Type B pancreatic cell (in vitro differentiated cells): ENCODE measurements at places on chromosomes 13 and 19.

DNA sequence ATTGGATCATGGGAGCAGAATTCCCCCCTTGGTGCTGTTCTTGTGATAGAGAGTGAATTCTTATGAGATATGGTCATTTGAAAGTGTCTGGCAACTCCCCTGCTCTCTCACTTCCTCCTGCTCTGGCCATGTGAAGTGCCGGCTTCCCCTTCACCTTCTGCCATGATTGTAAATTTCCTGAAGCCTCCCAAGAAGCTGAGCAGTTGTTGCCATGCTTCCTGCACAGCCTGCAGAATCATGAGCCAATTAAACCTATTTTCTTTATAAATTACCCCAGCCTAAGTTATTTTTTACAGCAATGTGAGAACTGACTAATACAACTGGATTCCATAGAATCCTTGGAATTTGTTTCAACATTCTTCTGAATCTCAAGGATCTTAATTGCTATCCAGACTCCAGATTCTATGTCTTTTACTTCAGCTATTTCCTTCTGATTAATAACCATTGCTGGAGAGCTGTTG lies 328.1 kb downstream of the SLITRK5 start:
- no peaks in the 10 kb centered on the region for H3K27me3 ChIP-seq
- no peaks in the 10 kb centered on the region for H3K36me3 ChIP-seq
- no peak for DNase-seq
- H3K4me1 ChIP-seq: peaks cover 6% of the 10 kb centered on the region
- no peak overlapping the region for H3K27ac ChIP-seq
- H3K4me3 ChIP-seq: no peak overlapping the region

- H3K27me3 ChIP-seq: peaks cover 9% of the 10 kb centered on the region
- H3K4me1 ChIP-seq: no peaks in the 10 kb centered on the region
- no peaks in the 10 kb centered on the region for H3K36me3 ChIP-seq
- H3K4me3 ChIP-seq: no peak overlapping the region
- H3K27ac ChIP-seq: no peak overlapping the region
Observed at GRCh38 chr19:49374665-49375434, 11.2 kb downstream of the DKKL1 start.

DNA sequence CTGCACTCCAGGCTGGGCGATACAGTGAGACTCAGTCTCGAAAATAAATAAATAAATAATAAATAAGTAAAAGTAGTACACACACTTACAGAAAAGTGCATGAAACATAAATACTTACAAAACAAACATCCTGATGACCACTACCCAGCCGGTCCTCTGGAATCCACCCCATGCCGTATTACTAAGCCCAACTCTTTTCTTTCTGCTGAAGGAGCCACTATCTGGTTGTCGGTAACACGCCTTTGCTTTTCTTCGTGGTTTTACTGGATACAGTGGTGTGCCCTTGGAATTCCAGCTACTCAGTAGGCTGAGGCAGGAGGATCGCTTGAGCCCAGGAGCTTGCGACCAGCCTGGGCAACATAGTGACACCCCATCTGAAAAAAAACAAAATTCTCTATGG lies 39.4 kb downstream of the CELF5 start:
- H3K27me3 ChIP-seq: peaks cover 22% of the 10 kb centered on the region
- H3K36me3 ChIP-seq: no peaks in the 10 kb centered on the region
- no peaks in the 10 kb centered on the region for H3K4me1 ChIP-seq
- no peak for DNase-seq
- no peak overlapping the region for H3K4me3 ChIP-seq
- H3K27ac ChIP-seq: no peak overlapping the region

DNA sequence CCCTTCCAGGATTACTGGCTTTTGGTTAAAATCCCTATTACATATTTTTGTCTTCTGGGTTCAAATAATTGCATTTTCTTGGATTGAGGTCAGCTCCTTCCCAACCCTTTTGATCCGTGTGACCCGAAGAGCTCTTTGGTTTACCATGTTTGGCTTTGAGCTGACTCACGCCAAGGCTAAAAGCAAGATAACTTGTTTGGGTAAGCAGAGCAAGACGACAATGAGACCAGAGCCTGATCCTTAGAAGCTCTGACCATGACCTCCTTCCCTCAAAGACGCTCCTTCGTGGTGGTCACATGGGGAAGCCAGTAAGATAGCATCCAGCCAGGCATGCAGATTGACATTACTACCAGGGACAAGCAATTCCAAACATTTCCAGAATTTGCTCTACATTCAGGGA lies 153.8 kb downstream of the DCT start:
- no peaks in the 10 kb centered on the region for H3K27me3 ChIP-seq
- H3K4me3 ChIP-seq: no peak overlapping the region
- peaks cover 28% of the 10 kb centered on the region for H3K4me1 ChIP-seq
- peaks cover 4% of the 10 kb centered on the region for H3K36me3 ChIP-seq

- H3K27me3 ChIP-seq: peaks cover 3% of the 10 kb centered on the region
- no peak overlapping the region for H3K4me3 ChIP-seq
- H3K27ac ChIP-seq: no peak overlapping the region
Observed at GRCh38 chr13:36282821-36283432, 14.7 kb downstream of the CCDC169 start.

DNA sequence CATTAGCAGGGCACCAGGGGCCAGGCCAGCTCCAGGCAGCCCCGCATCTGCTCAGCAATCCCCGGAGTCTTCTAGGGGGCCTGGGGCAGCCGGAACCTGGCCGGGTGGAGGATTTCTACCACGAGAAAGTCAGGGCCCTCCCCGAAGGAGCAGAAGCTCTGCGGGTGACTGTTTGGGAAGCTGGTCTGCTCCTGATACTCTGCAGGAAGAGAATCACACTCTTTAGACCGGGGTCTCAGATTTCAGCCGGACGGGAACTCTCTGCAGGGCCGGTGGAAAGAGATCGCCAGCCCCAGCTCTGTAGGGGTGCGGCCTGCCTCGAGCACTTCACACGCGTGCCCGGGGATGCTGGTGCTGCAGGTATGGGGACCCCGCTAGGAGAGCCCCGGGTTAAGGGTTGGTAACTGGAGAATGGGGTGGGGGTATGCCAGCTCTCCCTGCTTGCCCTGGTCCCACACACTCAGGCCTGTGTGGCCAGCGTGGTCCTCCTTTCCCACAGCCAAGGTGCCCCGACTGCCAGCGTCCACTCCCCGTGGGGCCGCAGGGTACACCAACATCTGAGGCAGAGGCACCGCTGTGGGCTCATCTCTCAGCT lies 20.1 kb downstream of the RASA3 start:
- H3K27ac ChIP-seq: no peak overlapping the region
- peaks cover 48% of the 10 kb centered on the region for H3K4me1 ChIP-seq
- DNase-seq: no peak
- H3K4me3 ChIP-seq: no peak overlapping the region
- H3K36me3 ChIP-seq: peaks cover 4% of the 10 kb centered on the region
- H3K27me3 ChIP-seq: peaks cover 3% of the 10 kb centered on the region

DNA sequence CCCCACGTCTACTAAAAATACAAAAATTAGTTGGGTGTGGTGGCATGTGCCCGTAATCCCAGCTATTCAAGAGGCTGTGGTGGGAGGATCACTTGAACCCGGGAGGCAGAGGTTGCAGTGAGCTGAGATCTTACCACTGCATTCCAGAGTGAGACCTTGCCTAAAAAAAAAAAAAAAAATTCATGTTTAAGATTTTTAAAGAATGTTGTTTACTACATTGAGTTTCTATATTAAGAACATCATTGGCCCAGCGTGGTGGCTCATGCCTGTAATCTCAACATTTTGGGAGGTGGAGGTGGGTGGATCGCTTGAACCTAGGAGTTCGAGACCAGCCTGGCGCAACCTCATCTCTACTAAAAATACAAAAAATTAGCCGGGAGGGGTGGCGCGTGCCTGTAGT lies 31.9 kb upstream of the FLT1 start:
- no peak overlapping the region for H3K27ac ChIP-seq
- peaks cover 37% of the 10 kb centered on the region for H3K27me3 ChIP-seq
- DNase-seq: no peak
- H3K4me1 ChIP-seq: no peaks in the 10 kb centered on the region
- no peaks in the 10 kb centered on the region for H3K36me3 ChIP-seq

- no peaks in the 10 kb centered on the region for H3K36me3 ChIP-seq
- peaks cover 3% of the 10 kb centered on the region for H3K4me1 ChIP-seq
- H3K27ac ChIP-seq: peak overlapping the region; percentile 58
- H3K4me3 ChIP-seq: no peak overlapping the region
Observed at GRCh38 chr13:44379885-44380284, 6.3 kb downstream of the SERP2 start.

GRCh38 chr13:52009946-52010345 lies 1.3 kb downstream of the ATP7B start:
- H3K27me3 ChIP-seq: peaks cover 16% of the 10 kb centered on the region
- peak overlapping the region; percentile 100 for H3K4me3 ChIP-seq
- peaks cover 13% of the 10 kb centered on the region for H3K4me1 ChIP-seq
- no peak for DNase-seq
- peak overlapping the region; percentile 65 for H3K27ac ChIP-seq

DNA sequence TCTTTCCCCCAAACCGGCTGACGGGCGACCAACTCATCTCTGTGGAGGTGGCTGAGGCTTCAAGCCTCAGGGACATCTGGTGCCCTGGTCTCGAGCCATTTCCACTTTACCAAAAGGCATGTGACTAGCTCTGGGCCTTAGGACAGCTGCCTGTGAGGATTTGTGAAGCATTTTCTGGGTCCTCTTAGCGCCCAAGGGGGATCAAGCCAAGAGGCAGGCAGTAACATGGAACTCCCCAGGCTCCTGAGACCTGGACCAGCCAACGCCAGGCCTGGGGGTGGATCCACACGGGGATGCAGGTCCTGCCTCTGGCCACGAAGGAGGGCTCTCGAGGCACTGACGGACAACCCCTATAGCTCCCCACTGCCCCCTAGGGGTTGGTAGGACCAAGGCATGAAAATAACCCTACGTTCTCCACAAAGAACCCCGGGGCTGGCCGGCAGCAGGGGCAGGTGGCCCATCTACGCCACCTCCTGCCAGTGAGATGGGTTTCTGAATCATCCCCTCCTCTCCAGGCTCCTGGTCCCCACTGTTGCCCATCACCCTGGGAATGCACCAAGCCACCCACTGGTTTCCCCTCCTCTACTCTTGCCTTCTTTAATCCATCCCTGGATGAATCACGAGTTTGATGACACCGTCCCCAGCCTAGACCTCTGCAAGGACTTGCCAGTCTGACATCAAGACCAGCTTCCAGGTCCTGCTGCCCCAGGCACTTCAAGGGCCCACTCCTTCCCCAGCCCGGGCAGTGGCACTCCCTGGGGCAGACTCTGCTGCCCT lies 7.0 kb upstream of the MYDGF start:
- no peaks in the 10 kb centered on the region for H3K27me3 ChIP-seq
- no peak overlapping the region for H3K27ac ChIP-seq
- H3K36me3 ChIP-seq: peaks cover 4% of the 10 kb centered on the region
- no peak for DNase-seq
- H3K4me1 ChIP-seq: no peaks in the 10 kb centered on the region
- no peak overlapping the region for H3K4me3 ChIP-seq

DNA sequence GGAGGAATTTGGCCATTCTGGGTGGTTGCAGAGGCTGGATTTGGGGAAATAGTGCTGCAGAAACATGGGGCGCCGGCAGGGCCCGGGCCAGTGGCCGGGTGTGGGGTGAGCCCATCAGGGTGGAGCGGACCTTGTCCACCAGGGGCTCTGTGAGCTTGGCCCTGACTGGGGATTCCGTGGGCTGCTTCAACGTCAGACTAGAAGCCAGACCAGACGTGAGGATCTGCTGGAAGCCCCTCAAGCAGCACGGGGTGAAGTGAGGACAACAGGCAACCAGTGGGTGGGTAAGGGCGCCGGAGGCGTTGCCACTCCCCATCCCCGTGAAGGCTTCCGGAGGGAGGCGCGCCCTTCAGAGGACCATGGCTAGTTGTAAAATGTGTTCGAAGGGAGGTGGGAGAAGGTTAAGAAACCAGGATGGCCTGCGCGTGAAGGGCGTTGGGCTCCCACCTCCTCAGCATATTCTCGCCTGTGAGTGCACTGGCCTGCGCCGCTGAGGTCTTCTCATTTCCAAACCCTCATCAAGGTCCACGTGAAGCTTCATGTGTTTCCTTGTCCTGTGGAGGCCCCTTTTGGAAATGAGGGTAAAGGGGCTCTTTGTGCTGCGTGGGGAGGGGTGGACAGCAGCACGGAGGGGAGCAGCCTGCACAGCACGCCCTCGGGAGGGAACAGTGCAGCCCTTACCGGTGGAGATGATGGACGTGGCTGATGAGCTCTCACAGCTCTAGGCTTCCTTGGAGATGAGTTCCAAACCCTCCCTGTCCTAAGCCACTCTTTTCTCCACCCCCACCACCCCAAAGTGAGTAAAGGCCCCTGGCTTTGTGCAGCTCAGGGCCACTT lies 8.3 kb downstream of the TEX29 start:
- DNase-seq: peak; percentile 59
- no peaks in the 10 kb centered on the region for H3K27me3 ChIP-seq
- H3K27ac ChIP-seq: no peak overlapping the region
- no peaks in the 10 kb centered on the region for H3K4me1 ChIP-seq
- H3K36me3 ChIP-seq: no peaks in the 10 kb centered on the region

- peak overlapping the region; percentile 81 for H3K27ac ChIP-seq
- H3K4me3 ChIP-seq: no peak overlapping the region
- DNase-seq: no peak
- H3K27me3 ChIP-seq: peaks cover 2% of the 10 kb centered on the region
- H3K4me1 ChIP-seq: peaks cover 17% of the 10 kb centered on the region
Observed at GRCh38 chr13:43551897-43552456, 234.8 kb downstream of the ENOX1 start.

GRCh38 chr19:7729831-7730285 lies 2.1 kb downstream of the CLEC4G start:
- no peak for DNase-seq
- H3K36me3 ChIP-seq: no peaks in the 10 kb centered on the region
- H3K27me3 ChIP-seq: peaks cover 71% of the 10 kb centered on the region

DNA sequence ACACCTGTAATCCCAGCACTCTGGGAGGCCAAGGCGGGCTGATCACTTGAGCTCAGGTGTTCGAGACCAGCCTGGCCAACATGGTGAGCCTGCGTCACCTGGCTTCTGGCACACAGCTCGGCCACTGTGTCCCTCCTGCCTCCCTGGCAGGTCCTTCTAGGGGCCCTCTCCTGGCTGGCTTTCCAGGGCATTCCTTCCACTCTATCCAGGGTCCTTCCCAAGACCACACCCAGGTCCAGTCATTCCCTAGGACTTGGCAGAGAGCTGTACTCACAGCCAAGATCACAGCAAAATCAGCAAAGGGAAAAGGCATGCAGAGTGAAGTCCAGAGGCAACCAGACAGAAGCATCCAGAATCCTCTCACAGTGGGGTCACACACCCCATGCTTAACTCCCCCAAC lies 9.7 kb upstream of the HSH2D start:
- no peaks in the 10 kb centered on the region for H3K27me3 ChIP-seq
- H3K4me1 ChIP-seq: no peaks in the 10 kb centered on the region
- H3K27ac ChIP-seq: no peak overlapping the region
- peaks cover 39% of the 10 kb centered on the region for H3K36me3 ChIP-seq
- DNase-seq: no peak

DNA sequence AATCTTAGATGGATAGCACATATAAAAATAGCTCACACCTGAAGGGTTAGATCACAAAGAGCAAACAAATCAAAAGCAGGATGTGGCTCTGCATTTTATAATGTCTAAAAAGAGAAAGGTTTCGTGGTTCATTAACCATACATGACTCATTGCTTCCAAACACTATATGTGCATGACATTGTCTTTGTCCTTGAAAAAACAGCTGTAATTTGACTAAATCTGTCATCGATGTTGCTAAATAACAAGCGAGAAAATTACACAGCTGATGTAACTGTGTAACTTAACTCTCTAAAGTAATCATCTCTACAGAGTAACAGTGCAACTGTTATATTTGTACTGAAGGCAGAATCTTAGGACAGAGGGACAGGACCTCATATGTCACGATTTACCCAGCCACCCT lies 383.1 kb upstream of the GPC6 start:
- H3K27ac ChIP-seq: no peak overlapping the region
- no peak for DNase-seq
- no peaks in the 10 kb centered on the region for H3K36me3 ChIP-seq
- no peaks in the 10 kb centered on the region for H3K27me3 ChIP-seq
- no peaks in the 10 kb centered on the region for H3K4me1 ChIP-seq

GRCh38 chr13:65653613-65654012 lies 1576.5 kb downstream of the PCDH9 start:
- no peaks in the 10 kb centered on the region for H3K36me3 ChIP-seq
- no peaks in the 10 kb centered on the region for H3K27me3 ChIP-seq
- no peak overlapping the region for H3K4me3 ChIP-seq
- H3K4me1 ChIP-seq: peaks cover 4% of the 10 kb centered on the region
- no peak overlapping the region for H3K27ac ChIP-seq
- no peak for DNase-seq
